ENCODE measurements at places on chromosomes 16 and 17. TPM values are rescaled to one million over a fixed set of nuclear protein-coding genes. Genes with fewer than 3 reads are reported as not detected.

CACNA1G gene
- total RNA-seq, result under 0.01 TPM

PIRT gene
- not detected for total RNA-seq

DPEP1 gene
- 0.88 TPM for total RNA-seq

RPL23 gene
- 1,306 TPM for total RNA-seq

ATP2A3 gene
- 27.6 TPM for total RNA-seq

PPL gene
- total RNA-seq, result 0.72 TPM

FA2H gene
- not detected for total RNA-seq

TOX3 gene
- total RNA-seq, result not detected

UNC13D gene
- 2.3 TPM for total RNA-seq

SEZ6L2 gene
- total RNA-seq, result 17.7 TPM

LITAF gene
- 57.3 TPM for total RNA-seq

PMFBP1 gene
- 0.29 TPM for total RNA-seq

TMIGD1 gene
- total RNA-seq, result not detected

HEXIM1 gene
- 12.2 TPM for total RNA-seq

KCTD19 gene
- total RNA-seq, result under 0.01 TPM

SLFN14 gene
- not detected for total RNA-seq

SPECC1 gene
- 93.2 TPM for total RNA-seq

TP53TG3C gene
- 0.29 TPM for total RNA-seq

CPNE7 gene
- 25.6 TPM for total RNA-seq

GNAO1 gene
- 0.22 TPM for total RNA-seq

DNAH3 gene
- 0.14 TPM for total RNA-seq

MMP25 gene
- total RNA-seq, result not detected

TAC4 gene
- total RNA-seq, result not detected

KIF2B gene
- not detected for total RNA-seq

MYH2 gene
- total RNA-seq, result not detected

ALDH3A1 gene
- total RNA-seq, result not detected

KRTAP4-6 gene
- not detected for total RNA-seq

ZNF385C gene
- not detected for total RNA-seq

PLA2G10 gene
- not detected for total RNA-seq

RPRML gene
- not detected for total RNA-seq

CEP131 gene
- 9.4 TPM for total RNA-seq

CDRT15L2 gene
- not detected for total RNA-seq

SLC13A2 gene
- not detected for total RNA-seq

BAHCC1 gene
- total RNA-seq, result 8.0 TPM
